ENCODE measurements at places on chromosomes 7 and 10. TPM values are rescaled to one million over a fixed set of nuclear protein-coding genes. Genes with fewer than 3 reads are reported as not detected.

CHST15 gene
- total RNA-seq: 36.3 TPM

GIMAP8 gene
- 104 TPM for total RNA-seq

IDI2 gene
- not detected for total RNA-seq

DNA sequence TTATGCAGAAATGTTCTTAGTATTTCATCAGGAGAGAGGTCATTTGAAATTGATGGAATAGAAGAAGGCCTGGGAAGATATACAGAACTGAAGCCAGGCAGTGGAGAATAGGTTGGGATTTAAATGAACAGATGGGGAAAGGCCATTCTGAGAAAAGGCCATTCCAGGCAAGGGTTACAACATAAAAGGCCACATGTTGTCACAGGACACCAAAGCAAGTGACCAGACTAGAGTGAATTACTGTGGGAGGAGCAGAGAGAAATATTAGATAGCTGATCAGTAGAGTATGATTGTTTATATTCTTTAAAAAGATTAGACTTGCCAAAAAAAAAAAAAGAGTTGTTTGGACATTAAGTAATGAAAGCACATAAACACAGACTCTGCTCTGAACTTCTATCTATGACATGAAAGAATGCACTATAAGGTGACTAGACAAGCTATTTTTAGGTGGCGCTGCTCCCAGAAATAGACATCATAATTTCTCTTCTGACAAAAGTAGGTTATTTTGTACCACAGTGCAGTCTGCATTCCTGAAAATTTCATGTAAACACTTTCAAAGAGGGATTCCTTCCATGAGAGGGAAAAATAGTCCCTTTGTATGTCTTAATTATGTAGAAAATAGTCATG is 55.2 kb upstream of the DKK1 start:
- no peak for DNase-seq

GRCh38 chr7:139691253-139691781 is 86.5 kb downstream of the HIPK2 start:
- no peak for DNase-seq

DNA sequence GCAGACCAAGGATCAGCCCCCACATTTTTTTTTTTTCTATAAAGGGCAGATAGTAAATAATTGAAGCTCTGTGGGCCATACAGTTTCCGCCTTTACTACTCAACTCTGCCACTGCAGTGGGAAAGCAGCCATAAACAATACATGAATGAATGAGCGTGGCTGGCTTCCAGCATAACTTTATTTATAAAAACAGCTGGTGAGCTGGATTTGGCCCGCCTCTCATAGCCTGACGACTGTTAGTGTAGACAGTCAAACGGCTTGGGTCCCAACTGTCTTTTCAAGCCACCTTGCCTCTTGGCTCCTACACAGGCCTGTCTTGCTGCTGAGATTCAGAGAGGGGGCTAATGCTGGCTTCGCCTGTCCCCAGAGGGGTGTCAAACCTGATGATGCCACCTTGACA is 169.8 kb upstream of the GPR26 start:
- DNase-seq: no peak
